ENCODE measurements at places on chromosomes 11 and 22.

- H3K27me3 ChIP-seq, result no peaks in the 10 kb centered on the region
- DNase-seq, result no peak
- no peaks in the 10 kb centered on the region for H3K4me1 ChIP-seq
- H3K27ac ChIP-seq, result no peak overlapping the region
- H3K4me3 ChIP-seq, result no peak overlapping the region
Observed at GRCh38 chr11:95520369-95521132, 269.0 kb downstream of the FAM76B start.

DNA sequence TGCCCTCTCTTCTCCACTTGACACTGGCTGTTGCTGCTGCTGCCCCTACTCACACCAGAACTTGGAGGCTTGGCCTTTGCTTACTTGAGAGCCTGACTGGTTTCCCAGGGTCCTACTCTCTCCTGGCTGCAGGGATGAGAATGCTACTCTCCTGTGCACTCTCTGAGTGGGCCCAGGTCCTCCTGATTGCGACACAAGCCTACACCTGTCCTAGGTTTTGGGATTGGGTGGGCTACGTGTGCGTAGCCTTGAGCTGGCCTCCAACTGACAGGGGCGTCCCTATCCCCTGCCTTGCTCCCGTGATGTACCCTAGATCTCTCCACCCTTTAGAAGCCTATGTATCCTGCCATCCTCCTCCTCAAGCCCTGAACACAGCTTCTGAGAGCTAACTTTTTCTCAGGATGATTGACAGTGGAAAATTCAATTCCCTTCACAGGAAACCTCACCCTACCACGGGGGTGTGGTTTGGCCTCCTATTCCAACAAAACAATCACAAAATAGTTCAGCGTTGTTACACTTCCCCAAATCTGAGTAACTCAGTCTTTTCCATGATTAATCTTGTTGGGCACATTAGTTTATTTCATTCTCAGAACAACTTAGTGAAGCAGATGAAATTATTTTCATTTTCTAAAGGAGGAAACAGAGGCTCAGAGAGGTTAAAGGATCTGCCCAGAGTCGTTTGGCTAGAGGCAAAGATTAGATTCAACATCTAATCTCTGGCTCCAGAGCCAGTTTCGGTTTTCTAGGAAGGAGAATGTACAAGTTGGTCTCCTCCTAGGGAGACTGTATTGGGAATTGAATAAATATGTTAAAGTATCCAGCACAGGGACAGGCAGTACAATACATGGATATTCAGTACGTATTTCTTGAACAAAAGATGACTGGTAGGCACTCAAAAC, 17.6 kb upstream of the AMOTL1 start:
- H3K4me1 ChIP-seq, result no peaks in the 10 kb centered on the region
- no peak overlapping the region for H3K27ac ChIP-seq
- H3K4me3 ChIP-seq, result no peak overlapping the region

DNA sequence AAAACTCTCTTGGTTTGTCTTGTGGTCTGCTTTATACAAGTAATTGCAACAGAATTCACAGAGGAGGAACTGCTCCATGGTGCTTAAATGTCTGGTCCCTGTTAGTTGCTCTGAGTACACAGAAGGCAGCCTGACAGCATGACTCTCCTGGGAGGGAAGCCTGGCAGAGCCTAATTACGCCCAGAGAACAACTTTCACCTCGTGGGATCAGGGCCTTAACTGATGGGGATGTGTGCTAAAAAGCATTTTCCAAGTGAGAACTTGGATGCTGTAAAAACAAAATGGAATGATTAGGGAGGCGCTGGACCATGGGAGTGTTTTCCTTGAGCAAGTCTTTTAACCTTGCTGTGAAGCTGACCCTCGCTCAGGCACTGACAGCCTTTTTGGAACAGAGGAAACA, 154.0 kb upstream of the TENM4 start:
- H3K4me1 ChIP-seq, result no peaks in the 10 kb centered on the region
- no peak for DNase-seq
- no peak overlapping the region for H3K27ac ChIP-seq
- H3K36me3 ChIP-seq, result no peaks in the 10 kb centered on the region
- no peaks in the 10 kb centered on the region for H3K27me3 ChIP-seq

DNA sequence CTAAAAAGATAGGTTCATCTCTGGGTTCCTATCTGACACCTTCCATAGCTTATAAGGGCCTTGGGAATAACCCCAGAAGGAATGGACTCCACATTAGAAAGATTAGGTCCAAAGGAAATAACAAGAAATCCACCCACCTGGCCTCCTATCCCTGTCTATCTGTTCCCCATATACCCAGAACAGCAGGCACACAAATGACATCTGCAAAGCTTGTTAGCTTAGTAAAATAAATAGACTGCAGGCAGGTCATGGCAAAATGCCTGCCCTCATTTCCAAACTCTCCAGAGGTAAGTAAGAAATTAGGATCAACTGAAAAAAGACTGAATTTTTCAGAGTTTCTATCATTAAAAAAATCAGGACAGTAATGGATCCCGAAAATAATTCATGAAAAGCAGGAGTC, 489.5 kb downstream of the DLG2 start:
- H3K4me3 ChIP-seq, result no peak overlapping the region
- no peaks in the 10 kb centered on the region for H3K36me3 ChIP-seq
- DNase-seq, result no peak

DNA sequence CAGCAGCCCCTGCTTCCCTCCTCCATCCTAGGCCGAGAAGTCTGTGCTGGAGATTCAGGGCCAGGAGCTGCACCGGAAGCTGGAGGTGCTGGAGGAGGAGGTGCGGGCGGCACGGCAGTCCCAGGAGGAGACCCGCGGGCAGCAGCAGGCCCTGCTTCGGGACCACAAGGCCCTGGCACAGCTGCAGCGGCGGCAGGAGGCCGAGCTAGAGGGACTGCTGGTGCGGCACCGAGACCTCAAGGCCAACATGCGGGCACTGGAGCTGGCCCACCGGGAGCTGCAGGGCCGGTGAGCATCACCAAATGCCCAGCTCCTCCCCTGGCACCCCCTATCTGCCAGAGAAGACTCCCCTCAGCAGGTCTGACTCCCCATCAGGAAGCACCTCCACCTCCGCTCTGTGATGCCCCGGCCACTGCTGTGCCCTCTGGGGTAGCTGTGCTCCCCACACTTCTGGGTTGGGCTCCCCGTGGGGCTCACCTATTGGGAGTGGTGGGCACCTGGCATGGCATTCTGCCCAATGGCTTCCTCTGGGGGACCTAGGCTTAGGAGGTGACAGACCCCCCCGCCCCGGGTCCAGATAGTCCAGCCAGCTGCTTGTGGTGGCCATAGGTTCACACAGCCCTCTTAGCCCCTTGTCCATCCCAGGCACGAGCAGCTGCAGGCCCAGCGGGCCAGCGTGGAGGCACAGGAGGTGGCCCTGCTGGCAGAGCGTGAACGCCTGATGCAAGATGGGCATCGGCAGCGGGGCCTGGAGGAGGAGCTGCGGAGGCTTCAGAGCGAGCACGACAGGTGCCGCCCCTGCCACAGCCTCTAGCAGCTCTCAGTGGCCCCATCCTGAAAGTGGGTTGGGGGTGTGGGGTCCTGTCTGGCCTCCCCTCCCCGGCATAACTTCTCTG, 6.6 kb upstream of the RPS6KA4 start:
- H3K4me1 ChIP-seq, result peaks cover 6% of the 10 kb centered on the region
- H3K36me3 ChIP-seq, result peaks cover 8% of the 10 kb centered on the region
- no peak overlapping the region for H3K27ac ChIP-seq
- H3K4me3 ChIP-seq, result no peak overlapping the region
- DNase-seq, result no peak
- H3K27me3 ChIP-seq, result no peaks in the 10 kb centered on the region

DNA sequence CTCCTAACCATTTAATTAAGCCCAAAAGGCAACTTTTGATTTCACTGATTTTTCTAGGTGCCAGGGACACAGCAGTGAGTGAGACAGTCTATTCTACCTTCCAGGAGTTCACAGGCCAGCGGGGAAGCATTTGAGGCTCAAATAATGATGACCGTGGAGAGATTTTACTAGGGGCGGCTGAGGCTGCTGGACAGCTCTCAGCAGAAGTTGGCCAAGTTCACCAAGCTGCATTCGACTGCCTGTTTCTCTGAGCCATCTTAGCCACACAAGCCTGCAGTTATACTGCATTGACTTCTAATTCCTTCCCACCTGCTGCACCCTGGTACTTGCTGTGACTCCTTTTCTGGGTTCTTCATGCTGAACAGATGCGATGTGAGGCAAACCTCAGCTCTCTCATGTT, 168.9 kb upstream of the TBCEL start:
- no peak for DNase-seq
- no peak overlapping the region for H3K27ac ChIP-seq
- H3K36me3 ChIP-seq, result no peaks in the 10 kb centered on the region
- H3K4me3 ChIP-seq, result no peak overlapping the region
- no peaks in the 10 kb centered on the region for H3K4me1 ChIP-seq

DNA sequence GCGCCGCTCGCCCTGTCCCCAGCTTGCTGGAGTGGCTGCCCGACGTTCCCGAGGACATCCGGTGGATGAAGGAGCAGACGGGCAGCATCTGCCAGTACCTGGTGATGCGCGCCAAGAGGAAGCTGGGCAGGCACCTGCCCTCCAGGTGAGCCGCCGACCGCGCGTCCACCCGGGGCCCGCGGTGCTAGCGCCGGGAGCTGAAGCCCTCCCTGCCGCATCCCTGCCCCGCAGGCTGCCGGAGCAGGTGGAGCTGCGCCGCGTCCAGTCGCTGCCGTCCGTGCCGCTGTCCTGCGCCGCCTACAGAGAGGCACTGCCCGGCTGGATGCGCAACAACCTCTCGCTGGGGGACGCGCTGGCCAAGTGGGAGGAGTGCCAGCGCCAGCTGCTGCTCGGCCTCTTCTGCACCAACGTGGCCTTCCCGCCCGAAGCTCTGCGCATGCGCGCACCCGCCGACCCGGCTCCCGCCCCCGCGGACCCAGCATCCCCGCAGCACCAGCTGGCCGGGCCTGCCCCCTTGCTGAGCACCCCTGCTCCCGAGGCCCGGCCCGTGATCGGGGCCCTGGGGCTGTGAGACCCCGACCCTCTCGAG, 3.3 kb upstream of the CRACR2B start:
- peaks cover 7% of the 10 kb centered on the region for H3K36me3 ChIP-seq
- no peak overlapping the region for H3K4me3 ChIP-seq
- DNase-seq, result no peak
- peaks cover 37% of the 10 kb centered on the region for H3K4me1 ChIP-seq

DNA sequence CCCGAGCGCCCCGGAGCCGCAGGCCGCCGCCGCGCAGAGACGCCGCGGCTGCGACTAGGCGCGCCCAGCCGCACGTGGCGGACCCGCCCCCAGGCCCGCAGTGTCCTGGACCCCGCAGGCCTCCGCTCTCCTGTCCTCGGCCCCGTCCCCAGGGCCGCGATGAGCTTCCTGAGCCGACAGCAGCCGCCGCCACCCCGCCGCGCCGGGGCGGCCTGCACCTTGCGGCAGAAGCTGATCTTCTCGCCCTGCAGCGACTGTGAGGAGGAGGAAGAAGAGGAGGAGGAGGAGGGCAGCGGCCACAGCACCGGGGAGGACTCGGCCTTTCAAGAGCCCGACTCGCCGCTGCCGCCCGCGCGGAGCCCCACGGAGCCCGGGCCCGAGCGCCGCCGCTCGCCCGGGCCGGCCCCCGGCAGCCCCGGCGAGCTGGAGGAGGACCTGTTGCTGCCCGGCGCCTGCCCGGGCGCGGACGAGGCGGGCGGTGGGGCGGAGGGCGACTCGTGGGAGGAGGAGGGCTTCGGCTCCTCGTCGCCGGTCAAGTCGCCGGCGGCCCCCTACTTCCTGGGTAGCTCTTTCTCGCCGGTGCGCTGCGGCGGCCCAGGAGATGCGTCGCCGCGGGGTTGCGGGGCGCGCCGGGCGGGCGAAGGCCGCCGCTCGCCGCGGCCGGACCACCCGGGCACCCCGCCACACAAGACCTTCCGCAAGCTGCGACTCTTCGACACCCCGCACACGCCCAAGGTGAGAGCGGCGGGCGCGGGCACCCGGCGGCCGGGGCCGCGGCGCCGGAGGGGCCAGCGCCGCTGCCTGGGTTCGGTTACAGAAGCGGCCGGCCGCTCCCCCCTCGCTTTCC, 528 bp downstream of the WEE1 start:
- H3K27me3 ChIP-seq, result peaks cover 2% of the 10 kb centered on the region
- DNase-seq, result no peak
- peaks cover 41% of the 10 kb centered on the region for H3K36me3 ChIP-seq
- H3K27ac ChIP-seq, result peak overlapping the region; percentile 83

- no peaks in the 10 kb centered on the region for H3K36me3 ChIP-seq
- peaks cover 16% of the 10 kb centered on the region for H3K27me3 ChIP-seq
- no peaks in the 10 kb centered on the region for H3K4me1 ChIP-seq
- no peak for DNase-seq
- no peak overlapping the region for H3K27ac ChIP-seq
Observed at GRCh38 chr11:3077189-3077836, 20.1 kb upstream of the CARS1 start.

- H3K27ac ChIP-seq, result no peak overlapping the region
Observed at GRCh38 chr11:92154110-92154509, 70.5 kb upstream of the FAT3 start.

DNA sequence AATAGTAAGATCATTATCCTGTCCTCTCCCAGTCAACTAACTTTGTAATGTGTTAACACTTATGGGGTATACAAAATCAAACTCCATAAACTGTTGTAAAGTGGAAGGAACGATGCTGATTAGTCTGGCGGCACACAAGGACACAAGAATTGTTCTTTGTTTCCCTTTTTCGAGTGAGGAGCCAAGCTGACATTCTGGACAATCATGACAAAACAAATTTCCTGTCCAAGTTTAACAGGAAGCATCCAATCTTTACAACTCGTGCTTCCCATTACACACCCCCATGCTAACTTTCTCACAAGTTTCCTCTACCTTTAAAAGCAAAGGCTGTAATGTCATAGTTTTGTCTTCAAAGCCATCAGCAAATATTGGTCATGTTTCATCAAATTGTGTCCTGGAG, 20.4 kb upstream of the LDLRAD3 start:
- DNase-seq, result no peak
- H3K27ac ChIP-seq, result no peak overlapping the region
- H3K4me3 ChIP-seq, result no peak overlapping the region
- H3K36me3 ChIP-seq, result no peaks in the 10 kb centered on the region
- no peaks in the 10 kb centered on the region for H3K4me1 ChIP-seq
- no peaks in the 10 kb centered on the region for H3K27me3 ChIP-seq

DNA sequence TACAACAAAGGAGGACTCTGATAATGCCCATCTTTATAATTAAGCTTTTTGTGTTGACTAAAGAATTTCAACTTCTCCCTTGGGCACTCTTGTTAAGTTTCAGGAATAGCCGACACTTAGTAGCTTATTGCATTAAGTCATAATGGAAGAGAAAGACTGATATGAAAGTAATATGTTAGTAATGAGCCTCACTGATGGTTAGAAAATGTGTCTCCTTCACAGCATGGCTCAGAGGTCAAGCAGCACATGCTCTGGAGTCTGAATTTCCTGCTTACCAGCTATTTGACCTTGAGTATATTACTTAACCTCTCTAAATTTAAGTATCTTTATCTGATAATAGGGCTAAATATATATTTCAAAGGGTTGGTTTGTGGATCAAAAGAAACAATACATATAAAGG, 39.0 kb downstream of the PDGFD start:
- H3K4me3 ChIP-seq, result no peak overlapping the region
- no peak for DNase-seq
- H3K36me3 ChIP-seq, result no peaks in the 10 kb centered on the region
- no peaks in the 10 kb centered on the region for H3K27me3 ChIP-seq
- H3K4me1 ChIP-seq, result no peaks in the 10 kb centered on the region
- no peak overlapping the region for H3K27ac ChIP-seq

GRCh38 chr11:107592231-107592590, 1.3 kb downstream of the ELMOD1 start:
- DNase-seq, result no peak
- peaks cover 78% of the 10 kb centered on the region for H3K27me3 ChIP-seq
- H3K36me3 ChIP-seq, result no peaks in the 10 kb centered on the region
- H3K27ac ChIP-seq, result no peak overlapping the region

- peaks cover 30% of the 10 kb centered on the region for H3K36me3 ChIP-seq
- H3K27ac ChIP-seq, result peak overlapping the region; percentile 99
- DNase-seq, result no peak
Observed at GRCh38 chr22:42091455-42091782, 847 bp upstream of the NDUFA6 start.

- peak overlapping the region; percentile 46 for H3K4me3 ChIP-seq
- peaks cover 51% of the 10 kb centered on the region for H3K36me3 ChIP-seq
- no peaks in the 10 kb centered on the region for H3K27me3 ChIP-seq
- peaks cover 73% of the 10 kb centered on the region for H3K4me1 ChIP-seq
Observed at GRCh38 chr22:39530692-39531331, 1.7 kb downstream of the RPS19BP1 start.

Data from activated CD4-positive, alpha-beta memory T cell treated with anti-CD3 and anti-CD28 coated beads, Interleukin-2, amount 10 ng/mL, durations not matched to agents 7 days and 5 days (primary cell).